ENCODE measurements at places on chromosomes 12 and 14.

DNA sequence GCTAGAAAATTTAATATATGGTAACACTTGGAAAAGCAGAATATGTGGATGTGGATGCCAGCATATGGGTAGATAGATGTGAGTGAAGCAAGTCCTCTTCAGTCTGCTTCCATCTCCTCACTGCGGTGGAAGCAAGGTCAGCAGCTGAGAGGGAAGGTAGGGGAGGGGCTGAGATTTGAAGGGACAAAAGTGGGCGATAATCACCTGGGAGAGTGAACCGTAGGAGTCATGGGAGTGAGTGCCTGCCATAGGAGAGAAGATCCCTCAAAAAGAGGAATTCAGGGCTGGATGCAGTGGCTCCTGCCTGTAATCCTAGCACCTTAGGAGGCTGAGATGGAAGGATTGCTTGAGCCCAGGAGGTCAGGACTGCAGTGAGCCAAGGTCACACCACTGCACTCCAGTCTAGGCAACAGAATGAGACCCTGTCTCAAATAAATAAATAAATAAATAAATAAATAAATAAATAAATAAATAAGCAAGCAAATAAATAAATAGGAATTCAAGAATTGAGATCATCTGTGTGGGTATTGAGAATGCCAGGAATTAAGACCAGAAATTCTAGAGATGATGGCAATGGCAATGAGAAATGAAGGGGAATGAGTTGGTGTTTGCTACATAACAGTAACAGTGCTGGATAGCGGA is 123.4 kb downstream of the BICD1 start:
- DNase-seq, result no peak

- DNase-seq, result peak; percentile 34
Measured at GRCh38 chr14:93231129-93231979, 24.3 kb downstream of the UBR7 start.

DNA sequence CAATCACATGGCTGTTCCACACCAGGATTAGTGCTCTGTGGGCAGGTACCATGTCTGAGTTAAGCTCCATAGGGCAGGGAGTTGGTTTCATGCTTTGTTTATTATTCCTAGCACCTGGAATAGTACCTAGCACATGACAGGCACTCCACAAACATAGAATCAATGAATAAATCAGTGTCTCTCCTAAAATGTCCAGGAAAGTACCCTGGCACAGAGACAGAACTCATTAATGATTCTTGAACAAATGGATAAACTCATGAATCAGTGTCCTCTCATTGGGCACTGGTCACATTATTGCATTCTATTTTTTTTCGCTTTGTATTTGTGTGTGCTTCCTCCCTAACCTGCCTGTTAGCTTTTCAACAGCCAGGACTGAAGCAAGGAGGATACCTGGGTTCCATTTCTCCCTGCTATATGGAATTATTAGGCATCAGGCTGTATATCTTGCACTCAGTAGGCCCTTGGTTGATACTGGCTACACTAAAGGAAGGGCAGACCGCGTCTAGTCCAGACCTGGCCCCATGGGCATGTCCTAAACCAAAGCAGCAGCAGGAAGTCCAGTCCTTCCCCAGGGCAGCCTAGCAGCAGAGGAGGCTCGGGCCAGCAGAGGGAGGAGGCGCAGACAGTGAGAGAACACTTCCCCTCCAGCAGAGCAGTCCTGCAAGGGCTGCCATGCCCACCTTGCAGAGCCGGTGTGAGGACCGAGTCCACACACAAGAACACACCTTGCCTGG is 18.4 kb downstream of the HDAC7 start:
- no peak for DNase-seq

- DNase-seq, result no peak
Measured at GRCh38 chr14:100747021-100747586, 20.4 kb downstream of the DLK1 start.

DNA sequence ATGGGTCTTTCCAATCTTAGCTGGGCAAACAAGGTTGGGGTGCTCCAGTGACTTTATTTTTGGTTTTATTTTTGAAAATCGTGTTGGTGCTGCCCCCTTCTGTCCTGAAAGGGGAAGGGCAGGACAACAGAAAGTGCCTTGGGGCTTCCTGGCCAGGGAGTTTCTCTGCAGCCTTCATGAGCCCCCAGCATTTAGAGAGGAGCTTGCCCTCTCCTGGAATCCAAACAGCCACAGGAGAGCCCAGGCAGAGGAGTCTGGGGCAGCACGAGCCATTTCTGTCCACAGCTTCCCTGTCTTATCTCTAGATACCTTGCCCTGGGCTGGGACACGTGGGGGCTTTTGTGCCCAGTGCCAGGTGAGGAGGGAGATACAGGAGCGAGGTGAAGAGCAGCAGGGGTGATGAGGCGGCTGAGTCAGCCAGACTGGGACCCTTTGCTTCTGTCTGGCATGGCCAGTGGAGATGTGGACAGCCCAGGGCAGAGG is 4.4 kb upstream of the C1RL start:
- peak; percentile 61 for DNase-seq

Data from SK-MEL-5 (cell line).